Renal pelvis (tissue), 12 donors: ENCODE measurements at places on chromosomes 5 and 9. TPM values are rescaled to one million over a fixed set of nuclear protein-coding genes. Genes with fewer than 3 reads are reported as not detected.

GRCh38 chr9:129148463-129149204, 29.4 kb downstream of the IER5L start:
- DNase-seq, result no peak

DNA sequence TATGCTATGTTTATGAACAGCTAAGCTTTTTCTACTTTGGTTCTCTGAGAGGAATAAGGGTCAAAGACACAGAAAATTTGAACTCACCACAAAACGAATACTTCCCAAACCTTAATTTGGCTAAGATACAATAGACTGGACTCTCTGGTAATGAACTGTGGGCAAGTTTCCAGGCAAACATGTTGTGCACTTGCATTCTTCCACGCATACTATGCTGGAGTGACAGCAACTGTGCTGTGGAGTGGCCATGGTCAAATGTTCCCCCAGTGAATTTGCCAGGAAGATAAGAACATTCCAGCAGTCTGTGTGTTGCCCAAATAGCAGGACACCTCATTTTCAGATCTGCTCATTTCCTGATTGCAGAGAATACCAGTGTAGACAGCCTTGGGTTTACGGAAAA, 275.3 kb upstream of the IL12B start:
- DNase-seq, result no peak

- DNase-seq, result no peak
Observed at GRCh38 chr5:97838214-97838613, 655.2 kb upstream of the RIOK2 start.

GRCh38 chr5:95721582-95722295, 9.4 kb upstream of the RHOBTB3 start:
- DNase-seq, result no peak

DNA sequence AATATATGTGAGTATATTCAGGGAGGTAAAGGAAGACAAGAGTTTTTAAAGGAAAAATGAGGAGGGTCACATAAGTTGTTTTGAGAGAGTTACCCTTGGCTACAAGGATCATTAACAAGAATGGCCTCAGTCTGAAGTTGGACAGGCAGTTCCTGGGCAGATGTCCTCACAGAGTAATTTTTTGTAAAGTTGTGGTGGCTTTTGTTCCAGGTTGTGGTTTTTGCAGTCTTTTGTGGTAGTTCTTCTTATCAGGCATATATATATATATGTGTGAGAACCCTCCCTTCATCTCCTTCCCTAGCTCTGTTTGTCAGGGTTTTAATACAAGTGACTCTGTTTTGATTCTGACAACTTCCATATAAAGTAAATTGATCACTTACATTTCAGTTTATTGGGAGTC, 60.0 kb downstream of the CSNK1G3 start:
- no peak for DNase-seq

- DNase-seq, result no peak
Observed at GRCh38 chr5:12861886-12862654, 957.8 kb upstream of the CTNND2 start.

The PCDHGB1 gene
- 1.8 TPM for polyA plus RNA-seq

GRCh38 chr5:10513501-10514442, 50.1 kb upstream of the ANKRD33B start:
- no peak for DNase-seq

DNA sequence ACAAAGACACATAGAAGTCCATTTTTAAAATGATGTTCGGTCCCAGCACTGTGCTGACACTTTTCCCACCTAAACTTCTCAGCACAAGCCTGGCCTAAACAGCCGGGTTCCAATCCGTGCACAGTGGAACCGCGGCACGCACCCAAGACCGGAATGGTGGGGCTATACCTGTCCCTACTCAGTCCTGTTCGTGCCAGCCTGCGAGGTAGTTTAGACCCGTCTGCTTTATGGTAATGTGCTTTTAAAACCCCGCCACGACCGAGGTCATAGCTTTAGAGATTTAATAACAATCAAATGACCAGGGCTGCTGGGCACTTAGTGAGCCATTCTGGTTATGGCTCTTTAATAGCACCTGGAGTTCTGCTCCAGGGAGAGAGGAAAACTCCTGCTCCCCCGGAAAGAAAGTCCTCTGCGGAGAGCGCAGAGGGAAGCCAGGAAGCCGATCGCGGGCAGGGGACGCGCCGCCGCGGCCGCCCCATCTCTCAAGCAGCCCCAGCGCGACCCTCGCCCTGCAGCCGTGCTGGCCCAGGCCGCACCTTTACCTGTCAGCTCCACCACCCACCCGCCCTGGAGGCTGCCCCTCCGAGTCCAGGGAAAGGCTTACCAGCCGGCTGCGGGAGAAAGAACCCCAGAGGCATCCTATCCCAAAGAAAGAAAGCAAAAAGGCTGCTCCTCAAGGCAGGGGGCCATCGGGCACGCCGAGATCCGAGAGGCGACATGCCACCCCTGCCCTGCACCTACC, 511 bp downstream of the ARL15 start:
- peak; percentile 42 for DNase-seq

The SPATA31A3 gene
- not detected for polyA plus RNA-seq

DNA sequence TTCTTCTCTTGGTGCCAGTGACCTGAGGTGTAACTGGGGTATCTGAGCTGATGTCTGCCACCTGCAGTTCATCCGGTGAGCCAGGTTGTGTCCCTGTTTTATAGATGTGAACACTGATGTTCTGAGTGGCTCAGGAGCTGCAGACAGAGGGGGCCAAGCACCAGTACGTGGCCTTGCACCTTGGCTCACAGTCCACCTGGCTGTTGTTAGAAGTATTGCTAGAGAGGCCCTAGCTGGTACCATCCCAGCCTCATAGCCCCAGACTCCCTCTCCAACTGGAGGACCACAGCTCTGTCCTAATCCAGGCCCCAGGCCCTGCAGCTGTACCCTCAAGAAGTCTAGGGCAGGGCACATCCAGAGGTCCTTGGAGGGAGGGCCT, 16.2 kb downstream of the PHF2 start:
- no peak for DNase-seq

DNA sequence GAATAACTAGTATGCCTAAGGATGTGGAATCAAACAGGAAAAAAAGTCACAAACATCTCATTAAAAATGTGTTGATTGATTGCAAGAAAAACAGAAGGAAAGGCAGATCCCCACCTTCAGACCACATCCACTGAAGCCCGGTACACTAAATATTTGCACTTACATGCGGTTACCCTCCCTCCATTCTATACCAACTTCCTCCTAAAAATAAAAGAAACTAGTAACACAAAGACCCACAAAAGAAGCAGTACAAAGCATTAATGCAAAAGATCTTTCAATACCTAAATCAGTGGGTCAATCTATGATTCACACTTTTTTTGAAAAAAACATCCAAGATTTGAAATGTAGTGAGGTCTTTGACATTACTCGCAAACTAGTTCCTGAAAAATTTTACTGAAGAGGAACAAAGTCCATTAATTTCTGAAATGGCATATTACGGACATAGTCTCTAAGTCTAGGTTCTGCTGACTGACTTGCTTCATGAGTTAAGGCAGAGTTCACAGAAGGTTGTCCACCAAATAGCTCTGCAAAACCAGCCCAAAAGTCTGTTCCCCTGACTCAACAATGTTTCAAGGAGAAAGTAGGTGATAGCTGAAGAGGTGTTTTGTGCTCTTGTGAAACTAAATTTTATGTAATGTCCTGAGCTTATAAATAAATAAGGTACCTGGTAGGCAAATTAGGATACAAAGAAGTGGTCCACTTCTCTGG, 100.7 kb downstream of the PAM start:
- no peak for DNase-seq

- no peak for DNase-seq
Observed at GRCh38 chr9:136538599-136539426, 7.0 kb downstream of the NOTCH1 start.

- no peak for DNase-seq
Observed at GRCh38 chr5:62376064-62376463, 27.6 kb downstream of the DIMT1 start.

DNA sequence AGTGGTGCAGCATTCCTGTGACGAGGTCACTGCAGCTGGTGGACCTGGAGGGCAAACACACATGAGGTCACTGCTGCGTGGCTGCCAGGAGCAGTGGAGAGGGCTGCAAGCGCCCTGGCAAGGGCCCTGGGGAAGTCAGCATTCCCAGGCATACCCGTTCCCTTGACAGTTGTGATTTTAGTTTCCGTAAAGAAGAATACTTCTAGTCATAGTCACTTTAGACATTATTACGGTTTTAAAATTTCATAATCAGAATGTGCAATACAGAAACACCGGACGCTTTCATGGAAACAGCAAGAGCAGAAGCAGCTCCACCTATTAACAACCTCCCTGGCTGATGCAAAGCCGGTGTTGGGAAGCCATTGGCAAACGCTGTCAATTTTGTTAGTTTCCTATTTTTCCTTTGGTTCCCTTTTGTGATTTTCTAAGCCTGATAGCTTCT, 129.8 kb downstream of the GADD45G start:
- DNase-seq, result no peak

The AK8 gene
- polyA plus RNA-seq, result 4.5 TPM

DNA sequence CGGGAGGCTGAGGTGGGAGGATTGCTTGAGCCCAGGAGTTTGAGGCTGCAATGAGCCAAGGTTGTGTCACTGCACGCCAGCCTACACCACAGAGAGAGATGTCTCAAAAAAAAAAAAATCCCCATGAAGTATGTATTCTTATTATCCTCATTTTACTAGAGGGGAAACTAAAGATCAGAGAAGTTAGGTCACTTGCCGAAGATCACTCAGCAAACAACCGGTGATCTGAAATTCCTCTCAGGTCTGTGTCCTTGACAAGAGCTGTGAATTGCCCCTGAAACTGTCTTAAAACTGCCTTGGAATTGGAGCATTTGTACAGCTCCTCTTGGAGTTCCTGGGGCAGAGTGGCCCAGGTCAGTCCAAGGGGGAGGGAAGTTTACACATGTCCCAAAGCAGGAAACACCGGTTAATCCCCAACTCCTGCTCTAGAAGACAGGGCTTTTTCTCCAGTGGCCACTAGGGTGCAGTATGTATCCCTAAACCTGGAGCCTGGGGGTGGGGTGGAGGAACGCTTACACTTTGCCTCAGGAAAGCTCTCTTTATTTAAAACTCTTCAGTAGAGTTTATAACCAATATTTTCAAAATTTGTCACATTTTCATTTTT, 27.6 kb downstream of the AQP7 start:
- peak; percentile 82 for DNase-seq

GRCh38 chr5:81428861-81429260, 34.9 kb upstream of the ACOT12 start:
- DNase-seq, result no peak

The RANBP17 gene
- 8.8 TPM for polyA plus RNA-seq

GRCh38 chr5:150061538-150061995, 24.8 kb downstream of the CSF1R start:
- no peak for DNase-seq

GRCh38 chr5:158027806-158028775, 169.1 kb upstream of the CLINT1 start:
- DNase-seq, result peak; percentile 72

The IFNA21 gene
- polyA plus RNA-seq, result not detected

DNA sequence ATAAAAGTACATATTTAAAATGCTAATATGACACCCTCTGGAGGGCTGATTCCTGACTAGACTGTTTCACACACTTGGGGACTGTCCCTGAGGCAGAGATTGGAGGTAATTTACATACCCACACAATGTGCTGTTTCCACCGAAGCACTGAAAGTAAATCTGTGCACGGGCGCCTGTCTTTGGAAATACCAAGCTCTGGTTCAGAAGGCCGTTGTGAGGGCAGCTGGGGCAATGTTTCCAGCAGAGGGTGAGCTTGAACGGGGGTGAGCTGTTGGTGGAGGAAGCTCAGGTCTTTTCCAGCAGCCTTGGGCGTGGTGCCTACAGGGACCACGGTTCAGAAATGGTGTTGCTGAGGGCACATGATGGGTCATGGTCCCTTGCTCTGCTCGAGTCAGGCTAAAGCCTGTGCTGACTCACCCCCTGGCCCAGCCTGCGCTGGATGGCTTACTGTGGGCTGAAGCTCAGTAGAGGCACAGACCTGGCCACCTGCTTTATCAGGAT, 25.8 kb upstream of the HMCN2 start:
- DNase-seq, result no peak

DNA sequence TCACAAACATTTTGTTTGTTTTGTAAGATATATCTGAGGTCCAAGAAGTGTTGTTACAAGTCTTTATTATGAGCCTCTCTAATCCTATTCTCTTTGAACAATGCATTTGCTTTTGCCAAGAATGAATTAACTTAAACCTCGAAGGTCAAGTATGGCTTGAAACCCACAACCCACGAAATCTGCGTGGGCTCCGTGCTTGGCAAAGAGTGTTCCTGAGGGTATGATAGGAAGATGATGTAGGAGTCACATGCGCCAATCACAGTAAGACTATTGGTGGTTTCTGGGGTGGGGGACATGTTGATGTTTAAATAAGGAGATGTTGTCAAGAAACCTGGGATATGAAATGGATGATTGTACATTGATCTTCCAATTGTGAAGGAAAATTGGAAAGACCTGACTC, 330.8 kb upstream of the RFX3 start:
- no peak for DNase-seq

DNA sequence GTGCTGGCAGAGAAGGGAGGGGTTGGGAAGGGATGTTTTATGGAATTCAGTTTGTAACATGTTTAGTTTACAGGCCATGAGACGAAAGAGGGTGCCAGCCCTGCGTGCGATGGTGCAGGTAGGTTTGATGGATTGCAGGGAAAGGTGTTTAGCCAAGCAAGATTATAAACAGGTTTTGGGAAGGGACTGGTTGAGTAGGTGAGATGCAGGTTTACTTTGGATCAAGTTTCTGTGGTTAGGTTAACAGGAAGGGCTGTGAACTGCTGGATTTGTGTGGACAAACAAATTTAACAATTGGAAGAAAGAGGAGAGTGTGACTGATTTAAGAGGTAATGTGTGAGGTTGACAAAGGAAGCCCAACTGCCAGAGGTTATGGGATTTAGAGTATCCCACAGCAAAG, 32.6 kb upstream of the GPX3 start:
- no peak for DNase-seq

DNA sequence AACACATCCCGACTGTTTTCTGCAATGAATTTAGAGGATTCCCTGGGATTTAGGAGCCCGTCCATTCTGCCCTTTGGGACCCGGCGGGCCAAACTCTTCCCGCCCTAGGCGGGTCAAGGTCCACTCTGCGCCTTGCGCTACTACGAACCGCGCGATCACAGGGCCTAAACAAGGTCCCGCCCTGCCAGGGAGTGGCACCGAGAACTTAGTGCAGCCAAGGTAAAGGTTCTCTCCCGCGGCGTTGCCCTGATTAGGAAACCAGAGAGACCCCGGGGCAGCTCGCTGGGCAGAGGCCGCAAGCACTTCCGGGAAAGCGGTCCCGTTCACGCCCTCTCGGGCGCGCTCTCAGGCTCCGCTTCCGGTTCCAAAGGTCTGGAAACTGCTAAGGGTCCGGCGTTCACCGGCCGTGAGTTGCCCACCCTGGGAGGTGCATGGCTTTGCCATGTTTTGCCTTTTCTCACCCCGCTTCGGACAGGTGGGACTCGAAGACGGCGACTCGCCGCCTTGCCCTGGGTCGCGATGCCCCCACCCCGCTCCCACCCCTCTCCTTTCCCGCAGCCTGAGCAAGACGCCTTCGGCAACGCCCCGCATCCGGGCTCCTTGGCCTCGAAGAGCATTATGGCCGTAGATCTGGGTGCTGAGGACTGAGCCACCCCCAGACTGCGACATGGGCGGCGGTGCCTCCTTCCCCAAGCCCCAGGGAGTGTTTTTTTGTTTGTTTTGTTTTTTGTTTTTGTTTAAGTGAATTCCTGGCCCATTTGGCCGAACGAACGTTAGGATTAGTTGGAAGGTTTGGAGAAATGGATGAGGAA, 23.4 kb downstream of the HNRNPK start:
- DNase-seq, result peak; percentile 60

- DNase-seq, result no peak
Observed at GRCh38 chr9:25519286-25519685, 159.0 kb downstream of the TUSC1 start.
